ENCODE measurements at places on chromosomes 11 and 22.
A peak's percentile ranks its signal among the peaks of the same experiment; 100 is the strongest.

- no peaks in the 10 kb centered on the region for H3K27me3 ChIP-seq
- no peaks in the 10 kb centered on the region for H3K36me3 ChIP-seq
- no peak for DNase-seq
- H3K4me1 ChIP-seq = peaks cover 41% of the 10 kb centered on the region
Measured at GRCh38 chr11:65485920-65486219, 13.0 kb upstream of the MALAT1 start.

DNA sequence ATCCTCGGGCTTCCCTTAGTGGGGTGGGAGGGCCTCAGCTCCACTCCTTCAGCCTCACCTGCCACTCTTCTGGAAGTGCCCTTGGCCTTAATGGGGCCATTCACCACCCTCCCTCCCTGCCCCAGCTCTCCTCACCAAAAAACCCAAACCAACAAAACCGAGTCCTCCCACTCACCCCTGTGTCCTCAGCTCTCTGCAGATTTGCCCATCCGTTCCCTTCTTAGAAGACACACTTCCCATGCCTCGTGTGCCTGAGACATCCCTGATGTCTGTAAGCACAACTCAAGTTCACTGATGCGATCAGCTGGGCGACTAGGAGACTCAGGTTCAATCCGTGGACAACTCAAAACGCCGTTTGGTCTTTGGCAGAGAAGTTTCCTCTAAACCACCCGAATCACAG, 839.2 kb downstream of the TBC1D22A start:
- no peak overlapping the region for H3K27ac ChIP-seq
- H3K36me3 ChIP-seq = no peaks in the 10 kb centered on the region
- no peak overlapping the region for H3K4me3 ChIP-seq
- no peak for DNase-seq
- no peaks in the 10 kb centered on the region for H3K4me1 ChIP-seq

DNA sequence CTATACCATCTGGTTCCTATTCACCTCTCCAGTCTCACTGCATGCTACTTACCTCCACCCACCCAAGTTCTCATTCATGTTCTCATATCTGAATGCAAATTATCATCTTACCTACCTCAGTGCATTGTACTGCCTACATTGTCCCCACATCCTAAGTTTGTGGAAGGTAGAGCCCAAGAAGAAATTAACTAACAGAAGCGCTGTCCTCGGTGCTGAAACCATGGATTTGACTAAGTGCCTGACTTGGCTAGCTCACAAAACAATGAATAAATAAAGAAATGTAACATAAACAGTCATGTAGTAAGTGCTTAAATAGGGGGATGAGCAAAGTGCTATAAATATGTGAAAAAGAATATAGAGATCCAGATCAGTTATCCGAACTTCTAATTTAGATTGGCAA, 63.2 kb downstream of the GRIA4 start:
- no peak overlapping the region for H3K4me3 ChIP-seq
- no peaks in the 10 kb centered on the region for H3K4me1 ChIP-seq
- H3K27me3 ChIP-seq = no peaks in the 10 kb centered on the region
- no peaks in the 10 kb centered on the region for H3K36me3 ChIP-seq

- H3K27me3 ChIP-seq = no peaks in the 10 kb centered on the region
- H3K27ac ChIP-seq = no peak overlapping the region
- no peak overlapping the region for H3K4me3 ChIP-seq
- H3K36me3 ChIP-seq = no peaks in the 10 kb centered on the region
- no peaks in the 10 kb centered on the region for H3K4me1 ChIP-seq
- DNase-seq = no peak
Measured at GRCh38 chr11:120907971-120908370, 115.9 kb upstream of the TBCEL start.

DNA sequence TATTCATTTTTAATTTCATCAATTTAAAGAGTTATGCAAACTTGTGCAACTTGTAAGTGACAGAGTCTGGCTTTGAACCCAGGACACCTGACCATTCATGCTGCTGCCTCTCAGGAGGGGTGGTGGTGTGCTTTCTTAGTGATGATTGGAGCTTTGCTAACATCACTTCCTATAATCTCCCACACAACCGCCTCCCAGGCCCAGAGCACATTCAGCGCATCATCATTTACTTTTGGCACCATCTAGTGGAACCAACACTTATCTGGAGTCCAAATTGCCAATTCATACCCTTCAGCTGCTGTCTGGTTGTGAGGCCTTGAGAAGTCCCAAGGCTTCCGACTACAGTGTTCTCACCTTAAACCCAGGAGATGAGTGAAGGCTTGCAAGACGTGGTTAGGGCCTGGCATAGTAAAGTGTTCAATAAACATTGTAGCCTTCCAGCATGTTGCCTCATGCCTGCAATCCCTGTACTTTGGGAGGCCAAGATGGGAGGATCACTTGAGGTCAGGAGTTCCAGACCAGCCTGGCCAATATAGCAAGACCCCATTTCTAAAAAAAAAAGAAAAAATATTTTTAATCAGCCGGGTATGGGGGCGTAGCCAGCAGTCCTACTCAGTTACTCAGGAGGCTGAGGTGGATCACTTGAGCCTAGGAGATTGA, 1.1 kb upstream of the TTLL1 start:
- no peak overlapping the region for H3K4me3 ChIP-seq
- H3K27ac ChIP-seq = peak overlapping the region; percentile 14
- peak; percentile 70 for DNase-seq
- peaks cover 14% of the 10 kb centered on the region for H3K4me1 ChIP-seq
- no peaks in the 10 kb centered on the region for H3K27me3 ChIP-seq

DNA sequence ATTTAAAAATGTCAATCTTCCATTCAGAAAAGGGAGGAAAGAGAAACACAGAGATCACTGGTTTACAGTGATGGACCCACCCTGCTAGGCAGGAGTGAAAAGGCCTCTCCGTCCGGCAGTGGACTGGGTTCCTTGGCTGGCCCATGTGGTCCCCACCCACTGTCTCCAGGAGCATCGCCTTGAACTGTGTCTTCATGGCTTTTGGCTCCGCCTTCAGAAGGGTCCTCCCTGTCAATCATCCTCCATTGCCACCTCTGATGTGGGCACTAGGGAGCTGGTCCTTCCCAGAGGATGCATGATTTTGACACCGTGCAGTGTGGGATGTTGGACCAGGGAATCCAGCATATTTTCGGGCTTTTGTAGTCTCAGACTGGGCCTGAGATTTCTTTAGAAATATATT, 58.2 kb upstream of the B3GAT1 start:
- H3K27ac ChIP-seq = no peak overlapping the region
- no peak overlapping the region for H3K4me3 ChIP-seq
- no peak for DNase-seq
- H3K27me3 ChIP-seq = peaks cover 68% of the 10 kb centered on the region
- H3K4me1 ChIP-seq = no peaks in the 10 kb centered on the region

- no peak overlapping the region for H3K4me3 ChIP-seq
- no peak overlapping the region for H3K27ac ChIP-seq
- H3K27me3 ChIP-seq = no peaks in the 10 kb centered on the region
- H3K4me1 ChIP-seq = no peaks in the 10 kb centered on the region
- no peaks in the 10 kb centered on the region for H3K36me3 ChIP-seq
- DNase-seq = no peak
Measured at GRCh38 chr11:58060939-58061672, 30.4 kb downstream of the OR6Q1 start.

GRCh38 chr11:115761348-115761747, 257.1 kb upstream of the CADM1 start:
- peaks cover 3% of the 10 kb centered on the region for H3K4me1 ChIP-seq
- H3K36me3 ChIP-seq = no peaks in the 10 kb centered on the region
- no peak overlapping the region for H3K4me3 ChIP-seq
- no peak overlapping the region for H3K27ac ChIP-seq
